ENCODE measurements at places on chromosomes 16 and 17. TPM values are rescaled to one million over a fixed set of nuclear protein-coding genes. Genes with fewer than 3 reads are reported as not detected.

Gene HAS3
- total RNA-seq = 0.61 TPM

Gene CDYL2
- 42.4 TPM for total RNA-seq

Gene DYNLRB2
- not detected for total RNA-seq

Gene NEUROD2
- not detected for total RNA-seq

Gene ALOX15
- not detected for total RNA-seq

Gene GFAP
- not detected for total RNA-seq

Gene MARVELD3
- not detected for total RNA-seq

Gene KRTAP2-1
- total RNA-seq = not detected

Gene GP1BA
- not detected for total RNA-seq

Gene SLC13A2
- not detected for total RNA-seq

Gene CCDC47
- total RNA-seq = 75.7 TPM

Gene SCNN1B
- not detected for total RNA-seq

Gene ABR
- 45.8 TPM for total RNA-seq

Gene TLCD1
- total RNA-seq = 4.4 TPM

Gene PRR29
- 0.86 TPM for total RNA-seq

Gene PRRT2
- total RNA-seq = 1.4 TPM

Gene TMEM11
- total RNA-seq = 23.6 TPM

Gene KPNB1
- total RNA-seq = 601 TPM

Gene EEF2K
- 7.8 TPM for total RNA-seq

Gene CCT6B
- 1.5 TPM for total RNA-seq

Gene POLR3E
- 75.4 TPM for total RNA-seq

Gene CTRB1
- total RNA-seq = not detected

Gene PARD6A
- total RNA-seq = 10.8 TPM

Gene TMEM220
- 0.09 TPM for total RNA-seq

Gene TP53TG3D
- 0.77 TPM for total RNA-seq

Gene NTN1
- 1.2 TPM for total RNA-seq

Gene RPS15A
- 2,841 TPM for total RNA-seq

Gene GPRC5C
- 2.3 TPM for total RNA-seq

Gene MMP2
- not detected for total RNA-seq

Gene CD7
- total RNA-seq = 620 TPM

Gene SLC22A31
- total RNA-seq = 1.6 TPM

Gene TRIM72
- total RNA-seq = 0.06 TPM

Gene SULT1A1
- total RNA-seq = 8.2 TPM

Gene PROCA1
- 5.7 TPM for total RNA-seq

Gene CACNG4
- not detected for total RNA-seq

Gene CCDC144A
- 12.2 TPM for total RNA-seq

Gene CTRB2
- total RNA-seq = not detected

Gene ZNF689
- 13.7 TPM for total RNA-seq

Gene PRCD
- total RNA-seq = not detected

Gene MYL4
- total RNA-seq = not detected

Gene RNF222
- 0.21 TPM for total RNA-seq

Gene TEKT1
- total RNA-seq = not detected

Gene WSCD1
- total RNA-seq = 0.37 TPM

Gene CYBC1
- 401 TPM for total RNA-seq

Gene KREMEN2
- total RNA-seq = not detected

Gene CD300E
- not detected for total RNA-seq

Gene GPR139
- not detected for total RNA-seq

Gene CCL17
- not detected for total RNA-seq

Gene FBXL16
- 16.4 TPM for total RNA-seq

Gene EEF2KMT
- total RNA-seq = 8.2 TPM

Gene SPNS3
- total RNA-seq = 8.7 TPM

Gene CLUH
- total RNA-seq = 56.9 TPM

Gene CHST4
- not detected for total RNA-seq

Gene SEPTIN12
- not detected for total RNA-seq

Gene ERAL1
- total RNA-seq = 74.1 TPM

Gene CHAD
- not detected for total RNA-seq
